Mesenchymal stem cell (in vitro differentiated cells and primary cell): ENCODE measurements at places on chromosomes 3 and 15.

DNA sequence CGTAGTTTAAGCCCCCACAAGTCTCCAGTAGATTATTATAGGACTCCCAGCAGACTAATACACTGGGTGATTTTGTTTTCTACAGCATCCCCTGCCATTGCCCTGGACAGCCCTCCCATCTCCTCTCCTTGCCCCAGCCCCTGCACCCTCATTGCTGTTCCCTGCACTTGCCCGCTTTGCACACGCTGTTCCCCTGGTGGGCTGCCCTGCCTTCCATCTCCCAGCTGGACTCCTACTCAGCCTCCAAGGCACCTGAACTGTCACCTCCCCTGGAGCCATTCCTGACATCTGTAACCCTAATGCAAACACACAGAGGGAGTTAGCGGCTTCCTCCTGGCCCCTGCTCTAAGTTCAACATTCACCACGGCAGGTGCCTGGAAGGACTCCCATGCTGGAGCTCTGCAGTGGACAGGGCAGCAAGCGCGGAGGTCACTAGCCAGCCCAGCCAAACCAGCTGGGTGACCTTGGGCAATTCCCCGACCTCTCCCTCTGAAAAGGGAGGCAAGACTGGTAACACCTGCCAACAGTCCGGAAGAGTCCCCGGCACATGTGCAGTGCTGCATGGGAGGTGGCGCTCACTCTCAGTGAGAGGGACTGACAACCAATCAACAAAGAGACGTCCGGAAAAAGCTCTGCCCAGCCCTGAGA, 38.8 kb upstream of the IQSEC1 start:
- H3K4me3 ChIP-seq: no peak overlapping the region
- no peak for DNase-seq
- peaks cover 15% of the 10 kb centered on the region for H3K4me1 ChIP-seq
- H3K27me3 ChIP-seq: peaks cover 63% of the 10 kb centered on the region

DNA sequence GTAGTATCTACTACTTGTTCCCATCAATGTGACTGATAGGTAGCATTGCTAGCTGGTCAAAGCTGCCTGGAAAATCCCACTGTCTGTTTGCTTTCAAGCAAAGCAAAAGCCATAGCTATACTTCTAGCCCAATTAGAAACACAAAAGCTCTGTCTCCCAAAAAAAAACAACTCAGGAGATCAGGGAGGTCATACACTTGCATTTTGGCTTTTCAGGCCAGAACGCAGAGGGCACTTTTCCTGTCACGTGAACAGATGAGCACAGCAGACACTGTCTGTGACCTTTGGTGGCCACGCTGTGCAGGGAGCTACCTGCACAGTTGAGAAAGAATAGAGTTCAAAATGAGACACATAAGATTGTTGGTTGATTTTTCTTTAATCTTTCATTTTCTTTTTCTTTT, 441.7 kb upstream of the PDZRN3 start:
- H3K36me3 ChIP-seq: no peaks in the 10 kb centered on the region
- no peak overlapping the region for H3K4me3 ChIP-seq
- no peak for DNase-seq
- no peak overlapping the region for H3K27ac ChIP-seq
- H3K4me1 ChIP-seq: no peaks in the 10 kb centered on the region

- no peak overlapping the region for H3K4me3 ChIP-seq
- no peaks in the 10 kb centered on the region for H3K27me3 ChIP-seq
- no peaks in the 10 kb centered on the region for H3K4me1 ChIP-seq
- no peak for DNase-seq
- H3K36me3 ChIP-seq: no peaks in the 10 kb centered on the region
- H3K27ac ChIP-seq: no peak overlapping the region
Observed at GRCh38 chr15:31554261-31554660, 227.6 kb downstream of the KLF13 start.

- DNase-seq: no peak
- H3K36me3 ChIP-seq: no peaks in the 10 kb centered on the region
- no peaks in the 10 kb centered on the region for H3K4me1 ChIP-seq
- no peak overlapping the region for H3K27ac ChIP-seq
- no peak overlapping the region for H3K4me3 ChIP-seq
Observed at GRCh38 chr3:152885076-152885475, 50.1 kb downstream of the P2RY1 start.

DNA sequence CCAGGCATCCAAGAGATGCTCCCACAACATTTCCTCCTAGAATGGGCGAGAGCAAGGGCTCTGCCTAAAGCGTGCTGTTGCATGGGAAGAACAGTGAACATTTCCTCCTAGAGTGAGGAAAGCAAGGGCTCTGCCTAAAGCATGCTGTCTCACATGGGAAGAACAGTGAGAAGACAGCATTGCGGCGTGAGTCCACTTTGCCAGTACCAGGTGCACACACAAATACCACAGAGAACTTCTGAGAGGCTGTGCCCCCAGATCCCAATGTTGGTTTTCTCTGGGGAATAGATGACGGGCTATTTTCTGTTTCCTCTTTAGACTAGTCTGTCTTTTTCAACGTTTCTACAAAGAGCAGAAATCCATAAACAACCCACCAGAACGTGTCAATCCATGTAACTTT, 142.9 kb downstream of the LRRK1 start:
- no peak overlapping the region for H3K4me3 ChIP-seq
- no peak for DNase-seq
- peaks cover 3% of the 10 kb centered on the region for H3K4me1 ChIP-seq
- peaks cover 96% of the 10 kb centered on the region for H3K36me3 ChIP-seq
- H3K27ac ChIP-seq: no peak overlapping the region

DNA sequence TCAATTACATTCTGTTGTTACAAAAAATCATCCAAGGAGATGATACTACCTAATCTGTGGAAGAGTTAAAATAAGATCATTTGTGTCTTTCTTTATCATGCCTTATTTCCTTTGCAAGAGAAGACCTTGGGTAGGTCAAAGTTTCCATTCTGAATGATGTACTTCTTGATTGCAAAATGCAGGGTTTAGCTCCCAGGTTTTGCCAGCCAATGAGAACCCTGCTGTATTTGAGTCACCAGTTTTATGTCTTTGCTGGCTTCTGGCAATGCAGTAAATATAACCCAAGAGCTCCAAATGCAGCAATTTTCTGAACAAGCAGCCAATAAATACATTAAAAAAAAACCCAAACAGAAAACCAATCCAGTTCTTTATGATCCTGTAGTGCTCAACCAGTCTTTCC, 204.9 kb downstream of the CADPS start:
- no peak overlapping the region for H3K27ac ChIP-seq
- H3K36me3 ChIP-seq: no peaks in the 10 kb centered on the region
- no peak for DNase-seq
- peaks cover 26% of the 10 kb centered on the region for H3K27me3 ChIP-seq
- no peak overlapping the region for H3K4me3 ChIP-seq

DNA sequence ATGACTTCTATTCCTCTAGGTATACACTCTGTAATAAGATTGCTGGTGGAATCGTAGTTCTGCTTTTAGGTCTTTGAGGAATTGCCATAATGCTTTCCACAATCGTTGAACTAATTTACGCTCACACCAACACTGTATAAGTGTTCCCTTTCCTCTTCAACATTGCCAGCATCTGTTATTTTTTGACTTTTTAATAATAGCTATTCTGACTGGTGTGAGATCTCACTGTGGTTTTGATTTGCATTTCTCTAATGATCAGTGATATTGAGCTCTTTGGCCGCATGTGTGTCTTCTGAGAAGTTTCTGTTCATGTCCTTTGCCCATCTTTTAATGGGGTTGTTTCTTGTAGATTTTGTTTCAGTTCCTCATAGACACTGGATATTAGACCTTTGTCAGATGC, 12.8 kb downstream of the NXPE3 start:
- peaks cover 4% of the 10 kb centered on the region for H3K4me1 ChIP-seq
- H3K4me3 ChIP-seq: no peak overlapping the region
- H3K27me3 ChIP-seq: no peaks in the 10 kb centered on the region
- H3K27ac ChIP-seq: no peak overlapping the region

DNA sequence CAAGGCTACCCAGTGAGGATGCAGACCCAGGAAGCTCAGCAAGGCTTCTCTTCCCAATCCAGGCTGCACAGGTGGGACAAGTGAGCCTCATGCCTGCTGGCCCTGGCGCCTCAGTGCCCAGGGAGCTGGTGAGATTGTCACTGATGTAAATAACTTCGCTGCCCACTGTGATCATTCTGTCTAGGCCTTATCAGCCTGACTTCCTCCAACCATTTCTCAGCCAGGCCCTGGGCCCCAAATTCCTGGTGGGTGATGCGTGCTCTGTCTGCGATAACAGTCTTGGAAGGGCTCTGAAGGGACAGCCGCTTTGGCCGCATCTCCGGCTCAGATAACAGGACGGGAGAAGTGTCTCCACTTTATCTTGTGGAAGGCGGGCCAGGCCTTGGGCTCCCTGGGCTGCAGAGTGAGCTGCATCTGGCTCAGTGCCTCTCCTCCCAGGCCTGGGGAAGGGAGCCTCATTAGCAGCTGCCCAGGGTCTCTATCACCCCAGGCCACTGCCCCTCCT, 2.2 kb upstream of the FBLN2 start:
- no peak overlapping the region for H3K4me3 ChIP-seq
- no peaks in the 10 kb centered on the region for H3K36me3 ChIP-seq
- DNase-seq: peak; percentile 69
- H3K27ac ChIP-seq: no peak overlapping the region
- H3K4me1 ChIP-seq: peaks cover 37% of the 10 kb centered on the region
- no peaks in the 10 kb centered on the region for H3K27me3 ChIP-seq

- no peak for DNase-seq
- H3K27ac ChIP-seq: no peak overlapping the region
- H3K27me3 ChIP-seq: no peaks in the 10 kb centered on the region
- no peaks in the 10 kb centered on the region for H3K36me3 ChIP-seq
- no peak overlapping the region for H3K4me3 ChIP-seq
- no peaks in the 10 kb centered on the region for H3K4me1 ChIP-seq
Observed at GRCh38 chr15:36645106-36645505, 65.7 kb downstream of the CDIN1 start.

GRCh38 chr15:76174654-76175053, 114.9 kb downstream of the TMEM266 start:
- no peaks in the 10 kb centered on the region for H3K36me3 ChIP-seq
- H3K27me3 ChIP-seq: peaks cover 14% of the 10 kb centered on the region
- peaks cover 6% of the 10 kb centered on the region for H3K4me1 ChIP-seq
- no peak overlapping the region for H3K4me3 ChIP-seq
- DNase-seq: no peak

- H3K36me3 ChIP-seq: peaks cover 78% of the 10 kb centered on the region
- H3K27ac ChIP-seq: no peak overlapping the region
- H3K4me3 ChIP-seq: no peak overlapping the region
Observed at GRCh38 chr15:98957655-98958054, 49.9 kb downstream of the PGPEP1L start.

DNA sequence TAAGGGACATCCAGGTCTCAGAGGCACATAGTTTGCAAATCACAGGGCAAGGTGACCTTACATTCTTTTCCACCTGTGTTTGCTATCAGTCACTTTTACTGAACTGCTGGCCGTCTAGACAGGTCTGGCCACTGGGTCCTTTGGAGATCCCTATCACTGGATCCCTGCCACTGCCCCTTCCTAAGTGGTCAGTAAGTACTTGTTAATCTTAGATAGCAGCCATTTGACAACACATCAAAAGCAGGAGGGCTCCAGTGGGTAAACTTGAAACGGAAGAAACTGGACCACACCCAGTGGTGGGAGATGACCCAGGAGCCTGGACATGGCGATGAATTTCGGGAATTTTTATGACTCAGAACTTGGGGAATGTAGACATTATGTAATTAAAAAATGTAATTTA, 28.9 kb upstream of the RASGRP1 start:
- no peak overlapping the region for H3K27ac ChIP-seq
- no peak overlapping the region for H3K4me3 ChIP-seq
- no peaks in the 10 kb centered on the region for H3K36me3 ChIP-seq
- H3K27me3 ChIP-seq: peaks cover 70% of the 10 kb centered on the region
- no peaks in the 10 kb centered on the region for H3K4me1 ChIP-seq

DNA sequence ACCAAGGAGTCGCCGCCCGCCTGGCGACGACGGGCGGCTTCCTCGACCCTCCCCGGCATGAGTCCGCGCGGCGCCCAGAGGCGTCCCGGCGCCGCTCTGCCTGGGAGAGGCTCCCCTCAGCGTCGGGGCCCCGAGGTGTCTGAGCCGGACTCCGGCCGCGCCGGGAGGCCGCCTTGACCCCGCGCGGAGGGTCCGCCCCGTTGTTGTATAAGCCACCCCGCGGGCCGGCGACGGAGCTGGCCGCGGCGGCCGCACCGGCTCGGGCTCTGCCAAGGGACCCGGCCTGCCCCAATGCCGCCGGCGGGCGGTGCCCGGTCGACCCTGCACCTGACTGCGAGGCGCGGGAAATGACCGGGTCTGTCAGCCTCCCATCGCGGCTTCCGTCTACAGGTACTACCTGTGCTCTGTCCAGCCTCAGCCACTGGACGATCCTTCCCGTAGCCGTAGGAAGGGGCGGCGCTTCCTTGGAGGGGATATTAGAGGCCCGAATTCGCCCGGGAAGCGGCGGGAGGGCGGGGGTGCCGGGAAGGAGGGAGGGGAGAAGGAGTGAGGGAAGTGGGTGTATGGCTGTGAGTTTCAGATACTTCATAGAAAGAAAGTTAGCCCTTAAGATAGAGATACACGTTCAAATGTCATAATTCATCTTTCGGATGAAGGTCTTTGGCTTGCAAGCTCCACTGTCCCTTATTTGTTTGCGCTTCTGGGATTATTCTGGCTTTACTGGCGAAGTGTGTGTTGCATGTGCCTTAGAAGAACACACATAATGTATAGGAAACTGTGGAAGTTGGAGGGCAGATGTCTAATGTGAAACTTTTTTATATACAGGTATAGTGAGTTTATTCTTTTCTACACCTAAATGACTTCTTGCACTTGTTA, 620 bp downstream of the ABHD5 start:
- no peak overlapping the region for H3K27ac ChIP-seq
- peak overlapping the region; percentile 93 for H3K4me3 ChIP-seq
- H3K36me3 ChIP-seq: no peaks in the 10 kb centered on the region
- no peaks in the 10 kb centered on the region for H3K27me3 ChIP-seq
- DNase-seq: peak; percentile 59
- H3K4me1 ChIP-seq: peaks cover 10% of the 10 kb centered on the region

GRCh38 chr3:115588201-115589115, 34.9 kb upstream of the GAP43 start:
- H3K4me1 ChIP-seq: no peaks in the 10 kb centered on the region
- no peak for DNase-seq
- H3K27me3 ChIP-seq: peaks cover 20% of the 10 kb centered on the region
- no peak overlapping the region for H3K4me3 ChIP-seq
- no peaks in the 10 kb centered on the region for H3K36me3 ChIP-seq
- H3K27ac ChIP-seq: no peak overlapping the region

- H3K27ac ChIP-seq: no peak overlapping the region
- H3K36me3 ChIP-seq: no peaks in the 10 kb centered on the region
- no peak overlapping the region for H3K4me3 ChIP-seq
Observed at GRCh38 chr3:126546013-126546412, 12.7 kb downstream of the C3orf22 start.

GRCh38 chr15:79378394-79379109, 53.6 kb upstream of the MINAR1 start:
- H3K36me3 ChIP-seq: no peaks in the 10 kb centered on the region
- no peak for DNase-seq
- H3K4me3 ChIP-seq: no peak overlapping the region
- no peaks in the 10 kb centered on the region for H3K4me1 ChIP-seq
- no peak overlapping the region for H3K27ac ChIP-seq

DNA sequence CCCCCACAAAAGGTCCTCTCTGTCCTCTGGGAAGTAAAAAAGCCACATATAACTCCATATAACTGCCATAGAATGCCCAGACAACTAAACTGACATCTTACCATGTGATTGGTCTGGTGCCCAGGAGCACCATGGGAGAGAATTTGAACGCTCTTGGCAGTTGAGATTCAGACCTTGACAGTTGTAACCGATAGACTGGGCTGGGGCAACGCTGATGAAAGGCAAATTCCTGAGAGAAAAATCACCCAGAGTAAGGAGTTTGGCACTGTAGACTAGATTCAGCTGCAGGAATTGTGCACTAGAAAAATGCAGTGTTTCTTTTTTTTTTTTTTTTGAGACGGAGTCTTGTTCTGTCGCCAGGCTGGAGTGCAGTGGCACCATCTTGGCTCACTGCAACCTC, 240.5 kb downstream of the SOX2 start:
- H3K27me3 ChIP-seq: no peaks in the 10 kb centered on the region
- H3K4me3 ChIP-seq: no peak overlapping the region
- DNase-seq: no peak
- no peak overlapping the region for H3K27ac ChIP-seq
- no peaks in the 10 kb centered on the region for H3K36me3 ChIP-seq
- no peaks in the 10 kb centered on the region for H3K4me1 ChIP-seq
